AG20443 (cell line): ENCODE measurements at places on chromosomes 16 and 17.

DNA sequence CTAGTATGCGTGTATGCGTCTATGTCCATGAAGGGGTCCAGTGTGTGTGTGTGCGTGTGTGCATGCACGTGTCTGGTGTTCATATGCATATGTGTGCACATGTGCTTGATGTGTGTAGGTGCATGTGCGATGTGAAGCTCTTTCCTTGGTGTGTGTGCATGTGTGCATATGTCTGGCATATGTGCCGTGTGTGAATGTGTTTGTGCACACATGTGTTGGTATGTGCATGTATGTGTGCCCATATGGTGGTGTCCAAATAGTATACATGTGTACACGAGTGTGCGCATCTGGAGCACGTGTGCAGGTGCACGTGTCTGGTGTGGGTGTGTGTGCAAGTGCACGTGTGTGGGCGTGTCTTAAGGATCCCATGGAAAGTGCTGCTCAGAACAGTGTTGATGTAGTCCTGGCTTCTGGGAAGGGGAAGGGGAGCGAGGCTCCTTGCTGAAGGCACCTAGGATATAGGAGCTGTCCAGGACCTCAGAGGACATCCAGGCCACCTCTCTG, 17.0 kb downstream of the CACNA1G start:
- DNase-seq = no peak

DNA sequence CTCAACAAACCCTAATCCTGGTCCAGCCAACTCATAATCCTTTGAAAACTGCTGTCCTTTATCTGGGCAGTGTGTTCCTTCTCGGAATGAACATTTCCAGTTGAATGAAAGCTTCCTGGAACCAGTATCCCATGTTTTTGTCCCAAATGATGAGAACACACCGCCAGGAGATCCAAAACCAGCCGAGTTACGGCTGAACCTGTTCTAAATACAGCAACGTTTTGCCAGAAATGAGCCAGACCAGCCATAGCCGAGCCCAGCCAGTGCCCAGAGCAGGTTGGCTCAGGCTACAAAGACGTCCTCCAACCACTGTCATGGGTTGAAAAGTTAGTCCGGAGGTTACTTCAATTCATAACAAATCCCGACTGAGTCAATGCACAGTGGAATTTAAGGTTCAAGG, 67.6 kb upstream of the FOXF1 start:
- no peak for DNase-seq

GRCh38 chr16:84897911-84898377, 78.2 kb downstream of the CRISPLD2 start:
- DNase-seq = no peak

DNA sequence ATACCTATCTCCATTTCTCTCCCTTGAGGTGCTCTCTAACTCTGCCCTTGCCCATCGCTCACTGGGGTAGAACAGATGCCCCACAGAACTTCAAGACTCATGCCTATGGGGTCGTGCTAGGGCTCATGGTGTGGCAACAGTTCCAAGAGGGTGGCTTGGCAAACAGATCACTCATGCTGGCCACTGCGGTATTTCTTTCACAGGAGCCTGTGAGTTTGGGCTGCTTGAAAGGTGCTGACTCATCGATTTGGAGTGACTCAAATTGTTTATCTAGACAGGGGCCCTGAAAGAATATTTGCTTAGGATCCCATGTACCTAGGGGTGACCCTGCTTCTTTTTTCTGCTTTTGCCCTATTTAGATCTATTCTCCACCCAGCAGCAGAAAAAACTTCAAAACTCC, 69.9 kb downstream of the IRX5 start:
- DNase-seq = peak; percentile 35

GRCh38 chr17:7423679-7424078, 1.7 kb upstream of the SPEM2 start:
- DNase-seq = no peak

DNA sequence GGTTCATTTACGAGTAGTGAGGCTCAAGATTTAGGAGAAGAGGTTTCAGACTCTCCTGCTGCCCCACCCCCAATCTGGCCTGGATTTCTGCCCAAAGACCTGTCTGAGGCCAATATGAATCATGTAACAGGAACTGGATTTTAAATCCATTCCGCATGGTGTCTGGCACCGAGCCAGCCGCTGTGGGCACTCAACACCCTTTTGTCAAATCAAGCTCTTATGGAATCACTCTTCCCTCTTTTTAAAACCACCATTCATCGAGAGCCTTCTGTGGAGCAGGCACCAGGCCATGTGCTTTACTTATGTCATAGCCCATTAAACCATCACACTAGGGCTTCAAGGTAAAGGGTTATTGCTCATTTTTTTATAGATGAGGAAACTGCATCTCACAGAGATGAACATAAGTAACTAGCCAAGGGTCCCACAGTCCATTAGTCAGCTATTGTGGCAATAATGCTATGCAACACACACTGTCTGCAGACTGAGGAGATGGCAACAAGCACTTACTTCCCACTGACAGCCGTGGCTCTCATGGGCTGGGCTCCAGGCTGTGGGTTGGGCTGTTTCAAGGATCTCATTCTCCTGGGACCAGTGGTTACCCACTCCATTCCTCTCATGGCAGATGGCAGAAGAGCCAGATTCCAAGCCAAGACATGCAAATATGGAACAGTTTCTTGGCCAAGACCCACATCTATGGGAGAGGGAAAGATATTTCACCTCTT, 93.6 kb downstream of the WSCD1 start:
- no peak for DNase-seq

GRCh38 chr16:24736758-24737157, 7.3 kb downstream of the TNRC6A start:
- DNase-seq = no peak

DNA sequence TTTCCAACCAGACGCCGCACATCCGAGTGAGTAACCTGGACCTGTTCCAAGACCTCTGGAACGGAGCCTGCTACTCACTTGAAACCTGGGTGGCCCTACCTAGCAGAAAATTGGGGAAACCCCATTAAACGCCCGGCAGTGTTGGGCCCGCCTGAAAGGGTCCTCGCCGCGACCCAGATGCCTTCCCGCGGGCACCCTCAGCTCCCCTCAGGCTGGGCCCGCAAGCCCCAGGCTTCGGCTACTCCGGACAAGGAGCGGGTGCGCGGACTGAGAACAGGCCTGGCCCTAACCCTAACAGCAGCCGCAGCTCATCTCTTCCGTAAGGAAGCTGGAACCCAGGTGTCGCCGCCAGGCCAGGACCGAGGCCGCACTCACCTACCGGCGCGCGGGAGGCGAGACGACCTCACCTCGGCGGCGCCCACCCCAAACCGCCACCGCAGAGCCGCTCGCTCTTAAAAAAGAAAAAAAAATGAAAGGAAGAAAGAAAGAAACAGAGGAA, 344 bp downstream of the PSME3IP1 start:
- peak; percentile 55 for DNase-seq

GRCh38 chr16:78284957-78285434, 185.5 kb downstream of the WWOX start:
- no peak for DNase-seq

- no peak for DNase-seq
Measured at GRCh38 chr17:6110088-6110487, 39.9 kb downstream of the WSCD1 start.

GRCh38 chr17:71438631-71439146, 682.1 kb upstream of the SOX9 start:
- DNase-seq = peak; percentile 79

DNA sequence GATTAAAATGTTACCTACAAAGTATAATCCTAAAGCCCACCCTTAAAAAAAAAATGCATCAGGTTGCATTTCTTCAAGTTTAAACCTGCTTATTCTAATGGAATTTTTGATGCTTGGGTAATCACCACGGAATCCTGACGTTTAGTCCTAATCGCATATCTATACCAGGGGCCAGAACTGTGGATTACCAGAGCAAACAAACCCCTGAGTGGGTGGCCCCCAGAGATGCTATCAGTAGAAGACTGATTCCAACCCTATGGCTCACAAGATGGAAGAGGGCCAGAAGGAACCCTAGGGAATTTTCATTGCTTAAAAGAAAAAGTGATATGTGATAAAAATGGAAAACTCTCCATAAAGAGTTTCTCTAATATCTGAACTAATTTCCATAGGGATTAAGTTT, 152.2 kb upstream of the NOG start:
- peak; percentile 17 for DNase-seq

DNA sequence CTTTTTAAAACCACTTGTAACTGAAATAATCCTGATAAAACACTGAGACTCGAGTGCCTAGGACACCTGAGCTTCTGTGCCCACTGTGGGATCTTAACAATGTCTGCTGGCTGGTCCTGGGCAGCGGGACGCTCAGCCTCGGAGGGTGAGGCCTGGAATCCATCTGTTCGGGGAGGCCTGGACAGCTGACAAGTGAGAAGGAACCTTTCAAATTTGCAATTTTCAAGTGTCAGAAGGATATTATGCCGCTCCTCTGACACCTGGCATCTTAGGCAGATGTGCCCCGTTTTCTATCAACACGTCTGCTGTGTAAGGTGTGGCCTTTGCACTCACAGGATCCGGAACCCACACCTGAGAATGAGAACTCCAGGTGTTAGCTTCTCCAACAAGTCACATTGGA, 33.1 kb upstream of the C16orf78 start:
- DNase-seq = no peak
